ENCODE measurements at places on chromosomes 12 and 14.

DNA sequence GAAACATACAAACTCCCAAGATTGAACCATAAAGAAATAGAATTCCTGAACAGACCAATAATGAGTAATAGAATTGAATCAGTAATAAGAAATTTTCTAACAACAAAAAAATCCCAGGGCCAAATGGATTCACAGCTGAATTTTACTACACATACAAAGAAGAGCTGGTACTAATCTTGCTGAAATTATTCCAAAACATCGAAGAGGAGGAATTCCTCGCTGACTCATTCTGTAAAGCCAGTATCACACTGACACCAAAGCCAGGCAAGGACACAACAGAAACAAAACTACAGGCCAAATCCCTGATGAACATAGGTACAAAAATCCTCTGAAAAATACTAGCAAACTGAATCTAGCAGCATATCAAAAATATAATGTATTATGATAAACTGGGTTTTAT, 367.8 kb upstream of the CLEC14A start:
- peak; percentile 64 for DNase-seq

DNA sequence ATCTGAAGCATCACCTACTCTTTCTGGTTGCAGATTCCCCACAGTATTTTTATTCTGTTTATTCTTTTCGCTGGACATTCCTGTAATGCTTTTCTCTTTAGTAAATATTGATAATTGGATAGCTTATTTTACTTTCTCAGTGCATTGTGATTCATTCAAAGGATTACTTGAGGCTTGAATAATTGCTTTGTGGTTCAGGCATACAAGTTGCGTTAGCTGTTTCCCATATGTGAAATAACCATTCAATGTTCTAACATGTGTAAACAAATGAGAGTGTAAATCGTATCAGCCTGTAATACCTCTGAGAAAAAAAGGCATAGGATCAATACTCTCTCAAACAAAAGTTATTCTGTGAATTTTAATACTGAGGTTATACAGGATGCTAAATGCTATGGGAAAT, 1004.2 kb upstream of the SEL1L start:
- DNase-seq: no peak

- no peak for DNase-seq
Observed at GRCh38 chr12:41277946-41278267, 89.8 kb downstream of the PDZRN4 start.

GRCh38 chr14:23486036-23486435, 16.5 kb downstream of the NGDN start:
- DNase-seq: no peak

GRCh38 chr14:24311837-24312615, 724 bp downstream of the LTB4R start:
- no peak for DNase-seq

GRCh38 chr12:53824001-53824712, 72.4 kb upstream of the CISTR start:
- no peak for DNase-seq

- DNase-seq: no peak
Observed at GRCh38 chr12:51832354-51833107, 16.0 kb downstream of the FIGNL2 start.

- DNase-seq: no peak
Observed at GRCh38 chr14:32947792-32948191, 9.1 kb downstream of the NPAS3 start.

- DNase-seq: no peak
Observed at GRCh38 chr14:86797075-86797351, 1196.0 kb downstream of the GALC start.

DNA sequence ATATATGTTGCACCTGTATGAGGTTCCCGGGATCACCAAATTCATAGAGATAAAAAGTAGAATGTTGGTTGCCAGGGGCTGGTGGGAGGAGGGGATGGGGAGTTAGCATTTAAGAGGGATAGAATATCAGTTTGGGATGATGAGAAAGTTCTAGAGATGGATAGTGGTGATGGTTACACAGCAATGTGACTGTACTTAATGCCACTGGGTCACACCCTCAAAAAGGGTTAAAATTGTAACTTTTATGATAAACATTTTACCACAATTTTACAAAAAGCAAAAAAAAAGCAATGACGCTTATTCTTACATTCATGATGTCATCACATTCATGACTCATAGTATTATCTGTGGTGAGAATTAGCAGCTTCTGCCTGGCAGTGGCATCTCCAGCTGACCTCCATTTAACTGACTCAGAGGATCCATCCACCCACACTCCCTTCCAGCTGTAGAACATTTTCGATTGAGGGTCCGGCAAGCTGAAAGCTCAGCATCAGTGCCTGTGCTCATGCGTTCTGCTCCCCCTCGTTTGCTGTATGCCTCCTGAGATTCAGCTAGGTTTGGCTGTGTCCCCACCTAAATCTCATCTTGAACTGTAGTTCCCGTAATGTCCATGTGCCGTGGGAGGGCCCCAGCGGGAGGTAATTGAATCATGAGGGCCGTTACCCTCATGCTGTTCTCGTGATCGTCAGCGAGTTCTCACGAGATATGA, 64.8 kb upstream of the TMEM260 start:
- peak; percentile 36 for DNase-seq

DNA sequence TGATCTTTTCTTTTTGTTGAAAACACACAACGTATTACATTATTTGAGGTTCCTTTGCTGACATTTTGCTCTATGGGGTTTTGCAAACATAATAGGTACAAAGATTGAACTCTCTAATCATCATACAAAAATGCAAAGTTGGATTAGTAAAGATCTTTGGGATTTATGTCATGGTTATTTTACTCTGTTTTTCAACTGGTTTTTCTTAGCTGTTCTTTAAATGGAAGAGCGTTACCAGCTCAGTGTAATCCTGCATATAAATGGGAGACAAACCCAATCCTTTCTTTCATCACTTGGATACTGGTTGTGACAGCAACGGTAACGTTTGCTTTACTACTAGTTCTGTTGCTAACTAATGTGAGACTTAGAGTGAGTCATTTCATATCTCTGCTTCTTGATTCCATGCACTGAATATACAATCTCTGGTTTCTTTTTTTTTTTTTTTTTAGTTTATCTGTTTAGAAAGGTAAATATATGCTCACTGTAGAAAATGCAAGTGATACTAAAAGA, 104.9 kb upstream of the NOVA1 start:
- DNase-seq: no peak

- no peak for DNase-seq
Observed at GRCh38 chr14:24070285-24071143, 848 bp upstream of the CPNE6 start.

DNA sequence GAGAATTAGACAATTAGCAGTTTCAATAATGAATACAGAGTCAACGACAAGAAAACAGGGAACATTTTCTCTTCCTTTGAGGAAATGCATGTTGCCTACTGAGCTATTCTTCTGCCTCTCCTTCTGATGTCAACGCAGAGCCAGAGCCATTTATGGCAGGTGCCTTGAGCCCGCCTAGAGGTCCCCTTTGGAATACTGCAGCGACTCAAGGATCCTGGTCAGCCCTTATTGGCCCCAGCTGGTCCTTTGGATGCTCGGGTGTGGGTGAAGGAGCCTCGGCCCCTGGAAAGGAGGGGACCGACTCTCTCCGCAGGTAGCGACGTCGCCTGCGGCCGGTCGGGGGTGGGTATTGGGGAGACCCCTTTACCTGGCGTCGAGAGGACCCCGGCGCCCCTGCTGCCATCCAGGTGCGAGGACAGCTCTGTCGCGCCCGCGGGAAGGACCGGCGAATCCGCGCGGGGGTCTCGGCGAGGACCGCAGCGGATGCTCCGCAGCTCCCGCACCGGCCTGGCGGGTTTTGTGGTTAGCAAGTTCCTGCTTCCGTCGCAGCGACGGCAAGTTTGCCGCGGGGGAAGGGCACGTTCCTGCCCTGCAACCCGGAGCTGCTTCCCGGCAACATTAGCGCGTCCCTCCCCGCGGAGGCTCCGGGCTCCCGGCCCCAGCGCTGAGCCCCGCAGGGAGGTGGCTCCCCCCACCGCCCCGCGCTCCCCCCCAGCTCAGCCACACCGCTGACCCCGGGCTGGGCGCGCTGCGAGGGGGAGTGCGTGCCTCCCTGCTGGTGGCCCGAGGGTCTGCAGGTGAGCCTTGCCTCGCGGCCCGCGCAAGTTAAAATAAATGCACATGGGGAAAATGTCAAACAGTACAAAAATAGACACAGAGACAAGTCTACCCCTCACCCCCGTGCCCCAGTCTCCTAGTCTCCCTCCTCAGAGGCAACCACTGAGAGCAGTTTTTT, at the start of gene MANSC1:
MANSC1 (minus strand) TSS at position 532 of the 955 bp plus-strand sequence. CDS start 6,928 bp downstream, outside the sequence.
- DNase-seq: peak; percentile 50

- peak; percentile 53 for DNase-seq
Observed at GRCh38 chr14:63248211-63248610, 44.0 kb downstream of the RHOJ start.

- peak; percentile 70 for DNase-seq
Observed at GRCh38 chr12:93766796-93767523, 89.8 kb downstream of the CRADD start.

DNA sequence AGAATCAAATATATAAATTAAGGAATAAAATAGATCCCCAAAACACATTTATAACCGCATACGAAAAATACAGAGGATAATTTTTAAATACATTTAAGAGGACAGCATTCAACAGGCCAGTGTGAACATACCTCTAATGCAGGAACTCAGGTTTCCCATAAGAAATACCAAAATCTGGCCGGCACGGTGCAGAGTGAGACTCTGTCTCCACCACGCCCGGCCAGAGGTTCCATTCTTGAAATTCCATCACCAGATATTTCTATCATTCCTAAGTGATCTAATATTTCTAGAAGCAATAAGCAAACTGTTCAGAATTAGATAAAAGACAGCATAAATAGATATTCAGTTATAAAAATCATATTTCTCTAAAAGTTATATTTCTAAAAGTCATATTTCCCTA, 30.2 kb upstream of the OASL start:
- DNase-seq: no peak

GRCh38 chr14:57420986-57421385, 30.6 kb downstream of the NAA30 start:
- DNase-seq: no peak

DNA sequence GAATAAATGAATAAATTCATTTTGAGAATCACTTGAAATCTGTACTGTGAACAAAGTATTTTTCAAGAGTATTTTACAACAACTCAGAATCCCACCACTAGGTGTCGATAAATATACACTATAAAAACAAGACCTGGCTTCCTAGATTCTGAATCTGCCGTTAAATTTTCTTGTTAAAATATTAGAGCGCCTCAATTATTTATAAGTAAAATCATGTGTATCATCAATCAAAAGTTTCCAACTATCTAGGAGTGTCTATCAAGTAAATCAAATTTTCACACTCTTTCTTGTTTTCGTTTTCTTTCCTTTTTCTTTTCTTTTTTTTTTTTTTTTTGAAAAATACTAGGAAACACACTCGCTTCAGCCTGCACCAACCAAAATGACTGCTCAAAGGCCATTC, 179.2 kb upstream of the DCN start:
- peak; percentile 28 for DNase-seq

DNA sequence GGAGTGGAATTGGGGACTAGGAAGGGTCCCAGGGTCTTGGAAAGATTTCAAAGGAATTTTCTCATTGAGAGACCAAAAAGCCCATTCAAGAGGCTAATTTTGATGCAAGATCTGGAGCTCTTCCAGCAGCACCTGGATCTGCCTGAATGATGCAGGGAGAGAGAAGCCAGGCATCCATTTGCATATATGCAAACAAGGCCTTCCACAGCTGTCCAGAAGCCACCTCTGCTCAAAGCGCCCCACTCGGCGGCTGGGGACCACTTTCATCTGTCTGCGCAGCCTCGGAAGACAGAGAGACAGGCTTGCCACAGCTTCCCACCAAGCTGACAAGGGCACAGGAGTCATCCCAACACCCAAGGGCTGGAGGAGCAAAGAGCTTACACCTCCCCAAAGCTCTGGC, 295.6 kb downstream of the DPF3 start:
- no peak for DNase-seq

GRCh38 chr14:89933002-89933401, 21.5 kb downstream of the EFCAB11 start:
- DNase-seq: no peak

GRCh38 chr14:54001189-54001878, 44.7 kb upstream of the BMP4 start:
- peak; percentile 47 for DNase-seq

DNA sequence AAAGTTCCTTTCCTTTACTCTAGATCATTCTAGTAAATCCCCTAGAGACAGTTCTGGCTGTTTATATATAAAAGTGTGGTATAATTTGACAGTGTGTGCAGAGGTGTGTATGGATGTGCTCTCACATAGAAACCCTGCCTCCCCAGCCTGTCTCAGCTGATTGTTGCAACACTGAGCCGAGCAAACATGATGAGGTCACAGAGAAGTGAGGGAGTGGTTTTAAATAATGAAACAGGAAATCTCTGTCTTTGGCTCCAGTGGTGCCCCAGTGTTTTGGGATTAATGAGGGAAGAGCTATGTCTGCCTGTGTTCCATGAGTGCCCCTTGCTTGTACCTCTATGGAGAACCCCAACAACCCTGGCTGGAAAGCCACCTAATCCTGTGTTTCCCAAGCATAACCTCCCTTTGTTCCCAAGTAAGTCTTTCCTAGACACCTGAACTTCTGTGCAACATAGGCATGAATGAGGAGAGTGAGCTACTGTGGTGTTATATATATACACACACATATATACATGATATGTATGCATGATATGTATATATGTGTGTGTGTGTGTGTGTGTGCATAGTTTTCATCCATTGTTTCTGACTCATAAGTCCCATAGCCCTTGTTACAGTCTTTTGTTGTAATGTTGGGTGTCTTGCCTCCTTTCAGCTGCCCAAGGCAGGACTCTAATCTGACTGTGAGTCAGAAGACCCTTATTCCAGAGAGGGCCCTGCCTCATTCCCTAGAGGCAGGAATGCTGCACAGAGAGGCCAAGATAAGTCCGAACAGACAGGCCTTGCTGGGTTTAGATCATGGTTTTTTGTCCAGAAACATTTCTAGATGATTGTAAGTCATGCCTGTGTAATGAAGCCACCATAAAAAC, 18.0 kb downstream of the TRAF3 start:
- DNase-seq: peak; percentile 89

DNA sequence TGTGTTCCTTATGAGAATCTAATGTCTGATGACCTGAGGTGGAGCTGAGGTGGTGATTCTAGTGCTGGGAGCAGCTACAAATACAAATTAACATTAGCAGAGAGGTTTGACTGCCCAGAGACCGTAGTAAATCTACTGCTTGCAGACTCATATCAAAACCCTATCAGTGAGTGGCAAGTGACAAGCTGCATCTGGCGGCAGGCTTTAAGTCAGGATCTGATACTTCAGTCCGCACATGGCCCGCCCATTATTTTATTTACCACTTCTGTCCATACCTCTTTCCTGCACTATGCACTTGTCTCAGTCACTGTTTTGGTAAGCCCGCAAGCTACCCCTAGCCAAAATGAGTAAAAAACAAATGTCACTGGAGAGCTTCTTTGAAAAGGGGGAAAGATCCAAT, 11.4 kb downstream of the CEP128 start:
- no peak for DNase-seq

GRCh38 chr12:115194448-115194847, 510.5 kb upstream of the TBX3 start:
- DNase-seq: no peak

DNA sequence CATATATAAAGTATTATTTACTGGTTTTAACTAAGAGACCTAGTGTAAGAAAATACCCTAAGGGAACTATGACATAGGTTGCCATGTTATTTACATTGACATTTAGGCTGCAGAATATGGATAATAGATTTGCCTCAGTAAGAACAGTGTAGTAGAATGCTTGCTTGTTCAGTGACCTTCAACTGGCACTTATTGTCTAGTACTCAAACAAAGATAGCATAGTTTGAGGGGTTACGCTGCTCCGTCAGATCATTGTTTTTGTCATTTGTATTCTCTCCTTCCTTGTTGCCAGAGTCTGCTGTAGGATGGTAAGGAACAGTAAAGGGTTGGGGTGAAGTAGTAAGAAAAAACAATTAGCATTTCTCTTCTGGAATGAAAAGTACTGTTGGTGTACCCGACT, 33.2 kb downstream of the TOGARAM1 start:
- no peak for DNase-seq

Measured in EL (cell line).